ENCODE measurements at places on chromosomes 1 and 21. TPM values are rescaled to one million over a fixed set of nuclear protein-coding genes. Genes with fewer than 3 reads are reported as not detected.

Gene DONSON
- total RNA-seq: 41.5 TPM

Gene HUNK
- 0.27 TPM for total RNA-seq

Gene TMIGD3
- not detected for total RNA-seq

Gene VPS72
- 61.0 TPM for total RNA-seq

Gene PSRC1
- 14.0 TPM for total RNA-seq

Gene C1QB
- not detected for total RNA-seq

Gene ASPM
- total RNA-seq: 37.3 TPM

Gene COL8A2
- 0.85 TPM for total RNA-seq

Gene SEC16B
- not detected for total RNA-seq

Gene UBL4B
- not detected for total RNA-seq

Gene TTC39A
- total RNA-seq: not detected

Gene TOR1AIP1
- total RNA-seq: 45.8 TPM

Gene RHD
- total RNA-seq: not detected

Gene ELAPOR1
- total RNA-seq: 4.7 TPM

Gene OR2W3
- total RNA-seq: not detected

Gene MYOC
- total RNA-seq: not detected

Gene HES2
- 0.29 TPM for total RNA-seq

Gene LYPLAL1
- total RNA-seq: 24.5 TPM

Gene MECR
- 42.2 TPM for total RNA-seq

Gene RIPPLY3
- not detected for total RNA-seq

Gene DCDC2B
- not detected for total RNA-seq

Gene NSL1
- total RNA-seq: 29.6 TPM

Gene PTPRU
- 0.56 TPM for total RNA-seq

Gene MSH4
- total RNA-seq: 0.16 TPM

Gene TMEM82
- not detected for total RNA-seq

Gene RBBP4
- total RNA-seq: 308 TPM

Gene EPHA10
- total RNA-seq: not detected

Gene OR2L2
- not detected for total RNA-seq

Gene SMG7
- total RNA-seq: 59.5 TPM

Gene RNU1-1
- 820 TPM for total RNA-seq

Gene RGSL1
- not detected for total RNA-seq

Gene C1orf141
- not detected for total RNA-seq

Gene FLG
- total RNA-seq: not detected

Gene TRABD2B
- not detected for total RNA-seq

Gene ABCG1
- 12.1 TPM for total RNA-seq

Gene ZBTB40
- total RNA-seq: 14.3 TPM

Gene SLAMF7
- 90.0 TPM for total RNA-seq

Gene SLFNL1
- 0.25 TPM for total RNA-seq

Gene CFHR4
- not detected for total RNA-seq

Gene TNFRSF4
- 142 TPM for total RNA-seq

Gene MEGF6
- 2.5 TPM for total RNA-seq

Gene SLAMF1
- total RNA-seq: 67.8 TPM
